Non-pigmented ciliary epithelial cell (primary cell): ENCODE measurements at places on chromosomes 2 and 18.

DNA sequence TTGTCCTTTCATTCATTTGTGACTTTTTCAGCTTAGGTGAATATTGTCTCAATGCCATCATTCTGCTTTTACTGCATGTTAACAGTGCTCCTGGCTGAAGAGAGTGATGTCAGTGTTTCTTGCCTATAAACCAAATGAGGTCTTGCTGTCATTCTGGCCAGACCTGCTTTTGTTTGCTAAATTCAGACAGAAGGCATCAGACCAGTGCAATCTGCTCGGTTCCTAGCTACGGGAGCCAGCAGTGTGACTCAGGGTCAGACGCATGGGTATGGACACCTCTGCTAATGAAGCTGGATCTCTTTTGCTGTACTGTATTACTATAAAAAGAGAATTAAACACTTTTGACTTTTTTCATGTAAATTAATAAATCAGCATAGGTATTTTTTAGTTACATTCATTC lies 178.9 kb downstream of the TMEM182 start:
- DNase-seq, result no peak

GRCh38 chr2:39452396-39452795 lies 15.3 kb upstream of the MAP4K3 start:
- DNase-seq, result no peak

DNA sequence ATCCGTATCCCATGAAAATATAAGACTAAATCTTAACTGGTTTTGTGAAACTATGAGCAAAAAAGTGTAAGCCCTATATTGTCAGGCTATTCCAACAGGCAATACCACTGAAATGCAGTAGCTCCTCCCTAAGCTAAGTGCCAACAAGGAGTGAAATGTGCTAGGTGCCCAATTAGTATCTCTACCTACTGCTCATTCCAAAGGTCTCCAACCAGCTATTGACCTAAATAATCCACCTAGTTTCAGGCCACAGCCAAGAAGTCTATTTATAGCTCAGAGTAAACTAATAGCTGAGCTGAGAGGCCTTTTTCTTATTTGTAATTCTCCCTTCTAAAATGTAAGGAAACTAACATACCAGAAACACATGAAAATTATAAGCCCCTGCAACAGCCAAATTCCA lies 482.2 kb downstream of the DCC start:
- DNase-seq, result no peak

GRCh38 chr2:36912695-36913094 lies 53.6 kb downstream of the STRN start:
- DNase-seq, result peak; percentile 14

- DNase-seq, result no peak
Observed at GRCh38 chr2:46985512-46985911, 69.9 kb upstream of the MCFD2 start.

- DNase-seq, result no peak
Observed at GRCh38 chr2:30382995-30383394, 64.1 kb upstream of the LCLAT1 start.

DNA sequence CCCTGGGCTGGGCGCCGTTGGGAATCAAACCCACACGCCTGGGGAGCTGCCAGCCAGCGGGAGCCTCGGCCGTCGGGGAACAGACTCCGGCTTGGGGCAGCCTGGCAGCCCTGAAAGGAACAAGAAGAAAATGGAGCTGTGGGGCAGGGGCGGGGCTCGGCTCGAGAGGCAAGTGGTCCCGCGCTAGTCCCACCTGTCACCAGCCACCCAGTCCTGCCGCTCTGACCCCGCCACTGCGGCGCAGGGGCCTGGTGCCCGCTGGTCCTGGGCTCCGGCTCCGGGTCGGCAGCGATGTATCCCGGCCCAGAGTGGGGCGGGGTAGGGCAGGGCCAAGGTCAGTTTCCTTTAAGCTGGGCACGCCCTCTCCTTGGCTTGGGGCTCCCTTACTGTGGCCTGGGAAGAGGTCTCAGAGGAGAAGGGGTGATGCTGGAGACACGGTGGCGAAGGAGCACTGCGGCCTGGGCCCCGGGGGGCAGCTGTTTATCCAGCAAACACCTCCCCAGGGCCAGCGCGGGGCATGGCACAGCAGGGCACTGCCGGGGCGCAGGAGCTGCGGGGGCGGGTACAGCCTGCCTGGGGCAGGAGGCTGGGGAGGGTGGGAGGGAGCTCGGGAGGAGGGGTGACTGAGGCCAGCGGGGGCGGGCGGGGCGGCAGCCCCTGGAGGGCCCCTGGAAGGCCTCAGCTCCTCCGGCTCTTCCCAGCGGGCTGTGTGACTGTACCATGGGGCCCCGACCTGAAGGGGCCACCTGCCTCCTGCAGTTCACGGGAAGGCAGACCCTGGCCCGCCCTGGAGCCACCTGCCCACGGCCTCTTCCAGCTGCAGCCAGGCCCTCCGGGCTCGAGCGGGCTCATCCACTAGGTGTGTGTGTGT lies 15.6 kb downstream of the ODC1 start:
- no peak for DNase-seq

DNA sequence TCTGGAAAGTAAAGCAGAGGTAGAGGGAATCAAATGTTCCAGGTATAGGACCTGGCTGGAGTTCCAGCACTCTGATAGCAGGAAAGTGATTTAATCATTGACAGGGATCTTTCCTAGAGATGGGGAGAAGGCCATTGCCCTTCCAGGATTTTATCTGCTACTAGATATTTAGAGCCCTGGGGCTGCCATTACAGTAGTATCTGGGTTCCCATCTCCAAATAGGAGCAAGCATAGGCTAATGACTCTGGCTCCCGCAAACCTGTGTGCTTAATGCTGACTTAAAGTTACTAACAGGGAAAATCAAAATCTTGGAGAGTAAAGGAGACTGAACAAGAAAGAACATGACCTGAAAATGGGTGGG lies 297.6 kb upstream of the CCDC68 start:
- DNase-seq, result no peak

DNA sequence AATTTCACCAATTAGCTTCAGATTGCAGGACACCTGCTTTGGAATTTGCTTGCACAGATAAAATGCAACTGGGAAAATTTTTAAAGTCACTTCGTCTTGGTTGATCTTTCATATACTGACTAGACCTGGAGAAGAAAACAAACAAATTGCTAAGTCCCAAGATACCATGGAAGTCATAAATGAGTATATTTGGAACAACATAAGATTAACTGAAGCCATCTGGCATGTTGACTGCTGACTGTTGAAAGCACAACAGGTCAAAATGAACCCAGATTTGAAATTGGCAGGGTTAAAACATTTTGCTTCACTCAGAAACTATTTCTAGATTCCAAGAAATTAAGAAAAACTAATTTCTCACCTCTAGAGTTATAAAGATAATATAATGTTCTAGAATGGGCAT lies 470.7 kb downstream of the LPIN1 start:
- DNase-seq, result no peak

GRCh38 chr2:208406474-208407451 lies at the start of gene PTH2R:
PTH2R (plus strand) TSS chr2:208406792; CDS start chr2:208407044, 252 bp downstream.
- no peak for DNase-seq

GRCh38 chr2:37039580-37039979 lies 44.6 kb downstream of the HEATR5B start:
- no peak for DNase-seq

GRCh38 chr18:79746730-79747129 lies 51.0 kb upstream of the KCNG2 start:
- DNase-seq, result no peak

- no peak for DNase-seq
Observed at GRCh38 chr2:110853516-110853915, 121.1 kb downstream of the ACOXL start.

- DNase-seq, result no peak
Observed at GRCh38 chr2:173090276-173090877, 14.7 kb downstream of the MAP3K20 start.

GRCh38 chr18:67302043-67302442 lies 214.5 kb downstream of the DSEL start:
- no peak for DNase-seq

- peak; percentile 79 for DNase-seq
Observed at GRCh38 chr2:41932241-41933045, 115.4 kb upstream of the PKDCC start.

DNA sequence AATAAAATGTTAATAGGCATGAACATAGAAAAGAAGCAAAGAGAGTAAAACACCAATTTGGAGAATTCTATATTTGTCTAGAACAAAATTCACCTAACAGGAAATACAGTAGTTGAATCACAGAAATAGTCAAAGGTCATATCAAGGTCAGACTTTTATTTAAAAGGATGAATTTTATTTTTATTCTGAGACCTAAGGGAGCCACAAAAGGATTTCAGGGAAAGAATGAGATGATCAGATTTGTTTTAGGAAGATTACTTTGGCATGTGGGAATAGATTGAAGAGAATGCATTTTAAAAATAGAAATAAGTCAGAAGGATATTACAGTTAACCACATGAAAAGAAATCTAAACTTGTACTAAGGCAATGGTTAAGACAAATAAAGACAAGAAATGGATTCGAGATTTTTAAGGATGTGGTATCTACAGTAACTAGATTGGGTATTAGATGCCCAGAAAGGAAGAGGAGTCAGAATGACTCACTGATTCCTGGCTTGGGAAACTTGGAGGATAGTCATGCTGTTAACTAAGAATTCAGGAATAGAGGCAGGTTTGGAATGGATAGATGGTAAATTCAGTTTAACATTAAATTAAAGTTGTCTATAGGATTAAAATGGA lies 56.0 kb downstream of the METTL4 start:
- DNase-seq, result peak; percentile 76

DNA sequence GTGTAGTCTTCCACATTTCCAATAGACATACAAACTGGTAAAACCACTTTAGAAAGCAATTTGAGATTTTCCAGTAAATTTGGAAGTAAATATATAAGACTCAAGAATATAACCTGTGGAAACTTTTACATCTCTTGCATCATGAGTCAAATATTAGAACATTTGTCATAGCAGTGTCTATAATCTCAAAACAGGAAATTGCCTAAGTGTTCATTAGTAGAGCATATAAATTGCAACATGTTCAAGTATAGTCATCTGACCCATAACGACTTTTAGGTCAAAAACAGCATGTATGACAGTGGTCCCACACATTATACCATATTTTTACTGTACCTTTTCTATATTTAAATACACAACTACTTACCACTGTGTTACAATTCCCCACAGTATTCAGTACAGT lies 555.9 kb upstream of the VRK2 start:
- no peak for DNase-seq

GRCh38 chr2:197196541-197197180 lies 113.9 kb downstream of the ANKRD44 start:
- DNase-seq, result no peak

DNA sequence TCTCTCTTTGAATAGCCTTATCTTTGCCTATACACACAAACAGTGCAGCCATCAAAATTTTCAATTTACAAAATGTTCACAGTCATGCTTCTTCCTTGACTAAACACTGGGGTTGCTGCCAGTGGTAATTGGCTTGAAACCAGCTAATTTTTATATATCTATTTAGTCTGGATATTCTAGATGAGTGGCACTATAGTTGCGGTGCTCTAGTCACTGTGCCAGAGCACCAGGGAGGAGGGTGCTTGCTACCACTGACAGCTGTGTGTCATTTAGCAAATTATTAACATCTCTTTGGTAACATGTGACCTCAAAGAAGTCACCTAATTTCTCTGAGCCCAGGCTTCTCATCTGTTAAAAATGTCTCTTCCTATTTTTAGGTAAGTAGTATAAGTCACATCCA lies 130.4 kb downstream of the MEIS1 start:
- DNase-seq, result no peak

GRCh38 chr2:69789175-69789721 lies 40.2 kb upstream of the GMCL1 start:
- peak; percentile 89 for DNase-seq

GRCh38 chr2:40760071-40760666 lies 308.3 kb upstream of the SLC8A1 start:
- DNase-seq, result peak; percentile 18

GRCh38 chr18:3172097-3172496 lies 47.7 kb downstream of the MYOM1 start:
- DNase-seq, result no peak

DNA sequence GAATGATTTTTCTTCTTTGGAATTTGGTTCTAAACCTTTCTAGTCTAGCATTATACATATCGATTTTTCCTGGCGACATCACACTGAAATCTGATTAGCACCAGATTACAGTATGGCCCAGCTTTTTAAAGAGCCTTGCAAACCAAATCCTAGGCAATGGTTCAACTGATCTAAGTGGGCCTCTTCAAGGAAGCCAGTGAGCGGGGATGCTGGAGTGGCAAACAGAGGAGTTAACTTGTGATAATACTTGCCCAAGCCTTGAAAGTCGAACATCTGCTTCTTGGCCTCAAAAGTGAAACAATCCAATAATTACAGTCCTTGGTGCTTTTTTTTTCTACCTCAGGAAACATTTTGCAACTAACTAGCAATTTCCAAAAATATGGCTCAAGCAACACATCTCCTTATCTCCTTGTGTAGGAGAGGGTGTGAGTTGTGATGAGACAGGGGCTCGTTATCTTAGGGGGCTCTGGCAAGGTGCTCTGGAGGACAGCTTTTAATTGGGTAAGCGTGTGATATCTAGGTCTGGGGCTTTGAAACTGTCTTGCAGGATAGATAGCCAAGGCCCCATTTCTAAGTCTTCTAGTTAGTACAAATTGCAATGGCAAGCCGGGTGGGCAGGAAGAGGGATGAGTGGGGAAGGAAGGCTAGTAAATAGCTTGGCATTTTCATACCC lies 240.2 kb upstream of the CCDC68 start:
- DNase-seq, result no peak

DNA sequence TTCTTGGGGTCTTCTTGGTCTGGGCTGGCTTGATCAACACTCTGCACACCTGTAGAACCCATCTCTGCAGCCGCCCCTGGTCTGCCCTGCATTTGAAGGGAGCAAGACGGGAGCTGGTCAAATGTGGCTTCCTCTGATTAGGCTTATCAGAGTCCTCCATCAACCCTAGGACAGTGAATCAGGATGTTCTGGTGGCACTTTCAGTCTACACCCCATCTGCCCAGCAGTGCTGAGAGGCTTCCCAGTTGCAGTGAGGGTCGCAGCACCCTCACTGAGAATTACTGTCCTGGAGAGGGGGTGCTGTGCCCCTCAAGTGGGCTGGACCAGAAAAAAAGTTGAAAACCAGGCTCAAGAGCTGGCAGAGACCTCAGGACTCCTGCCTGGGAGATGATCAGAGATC lies 152.9 kb downstream of the DYSF start:
- DNase-seq, result no peak

- no peak for DNase-seq
Observed at GRCh38 chr2:72696559-72696958, 129.3 kb downstream of the EXOC6B start.

GRCh38 chr18:7221424-7222155 lies 9.3 kb upstream of the LRRC30 start:
- peak; percentile 42 for DNase-seq

GRCh38 chr2:152572031-152572430 lies 145.2 kb downstream of the PRPF40A start:
- DNase-seq, result no peak

GRCh38 chr2:67797801-67798540 lies 264.8 kb downstream of the C1D start:
- DNase-seq, result no peak

DNA sequence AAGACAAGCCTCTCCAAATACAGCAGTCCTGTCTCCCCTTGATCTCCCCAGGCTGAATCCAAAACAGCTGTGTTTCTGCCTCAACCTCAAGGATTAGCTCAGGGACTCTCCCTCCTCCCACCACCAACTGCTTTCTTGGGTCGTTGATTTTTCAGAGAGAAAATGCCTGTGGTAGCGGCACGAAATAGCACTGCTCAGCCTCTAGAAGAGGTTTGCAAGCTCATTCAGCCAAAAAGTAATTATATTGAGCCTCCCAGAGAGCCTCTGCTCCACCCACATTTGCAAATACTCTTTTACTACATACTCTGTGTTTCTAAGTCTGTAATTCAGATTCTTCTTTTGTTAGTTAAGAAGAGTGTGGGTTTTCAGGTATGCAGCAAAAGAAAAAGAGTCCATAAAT lies 396.4 kb upstream of the TNP1 start:
- DNase-seq, result peak; percentile 69

GRCh38 chr2:176133389-176133788 lies 3.9 kb downstream of the HOXD8 start:
- no peak for DNase-seq
